ENCODE measurements at places on chromosomes 6 and 20. TPM values are rescaled to one million over a fixed set of nuclear protein-coding genes. Genes with fewer than 3 reads are reported as not detected.

The HLA-DOB gene
- total RNA-seq: 0.56 TPM

The SLX4IP gene
- total RNA-seq: 12.9 TPM

The ZNF512B gene
- 23.5 TPM for total RNA-seq

The PROCR gene
- total RNA-seq: 34.6 TPM

The TNFAIP3 gene
- total RNA-seq: 38.2 TPM

The TRIM10 gene
- total RNA-seq: not detected

The AVP gene
- total RNA-seq: not detected

The NR2E1 gene
- not detected for total RNA-seq

The CCN6 gene
- not detected for total RNA-seq

The SCRT2 gene
- total RNA-seq: not detected

The HTR1E gene
- total RNA-seq: not detected

The REM1 gene
- not detected for total RNA-seq

The MOXD1 gene
- not detected for total RNA-seq

The GATA5 gene
- total RNA-seq: not detected

The CRIP3 gene
- total RNA-seq: not detected

The CHRNA4 gene
- not detected for total RNA-seq

The KHDC1L gene
- not detected for total RNA-seq

The SLC32A1 gene
- not detected for total RNA-seq

The GRIK2 gene
- total RNA-seq: 0.89 TPM

The RNF182 gene
- total RNA-seq: not detected

The ENPP5 gene
- total RNA-seq: not detected

The PNPLA1 gene
- total RNA-seq: not detected

The PCK1 gene
- not detected for total RNA-seq

The SOX18 gene
- 0.22 TPM for total RNA-seq

The RIOK1 gene
- 34.2 TPM for total RNA-seq

The CALHM4 gene
- not detected for total RNA-seq

Data from MCF 10A (cell line).